ENCODE measurements at places on chromosomes 4 and X. TPM values are rescaled to one million over a fixed set of nuclear protein-coding genes. Genes with fewer than 3 reads are reported as not detected.

ADH1C gene
- not detected for total RNA-seq

GSX2 gene
- total RNA-seq: not detected

MAGED4 gene
- total RNA-seq: 70.5 TPM

PROM1 gene
- 4.9 TPM for total RNA-seq

MXRA5 gene
- total RNA-seq: 0.09 TPM

NUDT11 gene
- 10.8 TPM for total RNA-seq

CD38 gene
- total RNA-seq: not detected

CENPI gene
- total RNA-seq: 1.9 TPM

UGT2B7 gene
- total RNA-seq: not detected

NWD2 gene
- not detected for total RNA-seq

SOX3 gene
- 0.32 TPM for total RNA-seq

NHS gene
- total RNA-seq: 0.89 TPM

DMP1 gene
- not detected for total RNA-seq

PPBP gene
- total RNA-seq: not detected

NR0B1 gene
- 0.42 TPM for total RNA-seq

AGTR2 gene
- total RNA-seq: not detected

HHIP gene
- total RNA-seq: not detected

TMEM255A gene
- 3.1 TPM for total RNA-seq

GAGE12C gene
- not detected for total RNA-seq

TEX13B gene
- not detected for total RNA-seq

ALAS2 gene
- total RNA-seq: 4.3 TPM

PLXNA3 gene
- total RNA-seq: 13.6 TPM

P2RY4 gene
- not detected for total RNA-seq

JAKMIP1 gene
- total RNA-seq: 0.14 TPM

FGF2 gene
- 3.2 TPM for total RNA-seq

MMAA gene
- total RNA-seq: 3.1 TPM

ZFYVE28 gene
- total RNA-seq: 4.0 TPM

ZBTB49 gene
- 9.2 TPM for total RNA-seq

VCX3A gene
- 0.48 TPM for total RNA-seq

NUDT10 gene
- total RNA-seq: 7.6 TPM

GIMD1 gene
- total RNA-seq: not detected

NPY5R gene
- total RNA-seq: 9.7 TPM

TLR6 gene
- 0.12 TPM for total RNA-seq

RAP1GDS1 gene
- total RNA-seq: 42.8 TPM

SLC16A2 gene
- total RNA-seq: 14.5 TPM

All from cardiac muscle cell (in vitro differentiated cells and primary cell).